ENCODE measurements at places on chromosomes 11 and 22.

GRCh38 chr11:3344327-3345174 is 34.4 kb downstream of the ZNF195 start:
- DNase-seq = no peak

DNA sequence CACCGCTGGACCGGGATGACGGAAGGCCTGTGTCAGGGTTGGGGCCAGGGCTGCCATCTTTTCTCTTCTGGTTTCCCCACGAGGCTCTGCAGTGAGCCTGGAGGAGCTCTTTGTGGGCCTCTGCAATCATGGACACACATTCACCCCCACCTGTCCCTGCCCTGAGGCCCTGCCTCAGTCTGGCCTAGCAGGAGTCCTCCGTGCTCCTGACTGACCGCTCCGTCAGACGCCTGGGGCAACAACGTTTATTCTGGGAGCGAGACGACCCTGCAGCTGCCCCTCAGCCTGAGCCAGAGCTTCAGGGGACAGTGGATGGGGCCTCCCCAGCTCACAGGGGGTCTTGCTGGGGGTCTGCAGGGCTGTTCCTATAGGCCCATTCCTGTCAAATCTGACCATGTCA is 8.2 kb upstream of the MYEOV start:
- no peak for DNase-seq

DNA sequence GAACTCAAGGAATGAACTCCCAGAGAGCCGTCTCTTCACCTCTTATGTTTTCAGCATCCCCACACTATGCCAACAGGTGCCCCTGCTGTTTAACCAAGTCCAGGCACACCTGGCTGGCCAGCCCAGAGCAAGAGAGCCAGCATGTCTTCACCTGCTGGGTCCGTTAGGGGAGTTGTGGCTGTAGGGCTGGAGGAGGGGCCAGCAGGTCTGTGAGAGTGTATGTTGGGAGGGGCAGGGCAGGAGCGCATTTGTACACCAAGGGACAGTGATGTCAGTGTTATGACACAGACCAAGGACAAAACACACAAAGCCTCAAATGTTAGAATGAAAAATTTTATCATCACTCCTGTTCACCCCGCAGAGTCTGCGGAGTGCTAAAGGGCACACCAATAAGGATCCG is 5.8 kb downstream of the PATZ1 start:
- no peak for DNase-seq

- DNase-seq = no peak
These were observed at the start of gene BATF2 for GRCh38 chr11:64996710-64997380. Gene BATF2 (minus strand): TSS chr11:64996971. CDS start chr11:64996914, 57 bp downstream.

GRCh38 chr22:43109921-43110443 is 568 bp upstream of the BIK start:
- no peak for DNase-seq

DNA sequence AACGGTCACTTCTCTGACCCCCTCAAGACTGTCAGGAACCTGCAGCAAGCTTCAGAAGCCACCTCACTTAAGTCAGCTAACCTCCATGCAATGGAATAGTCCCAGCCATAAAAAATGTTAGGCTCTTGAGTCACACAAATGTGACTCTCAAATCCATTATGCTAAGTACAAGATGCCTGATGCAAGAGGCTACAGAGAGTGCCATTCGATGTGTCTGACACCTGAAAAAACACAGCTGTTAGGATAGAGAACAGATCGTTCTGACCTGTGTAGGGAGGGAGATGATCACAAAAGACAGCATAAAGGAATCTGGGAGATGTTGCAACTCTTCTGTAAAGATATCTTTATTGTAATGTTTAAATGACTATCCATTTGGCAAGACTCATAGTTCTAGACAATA is 712.4 kb downstream of the TBC1D22A start:
- DNase-seq = no peak

- DNase-seq = no peak
These were observed 8.9 kb downstream of the RIBC2 start for GRCh38 chr22:45422237-45422983.

DNA sequence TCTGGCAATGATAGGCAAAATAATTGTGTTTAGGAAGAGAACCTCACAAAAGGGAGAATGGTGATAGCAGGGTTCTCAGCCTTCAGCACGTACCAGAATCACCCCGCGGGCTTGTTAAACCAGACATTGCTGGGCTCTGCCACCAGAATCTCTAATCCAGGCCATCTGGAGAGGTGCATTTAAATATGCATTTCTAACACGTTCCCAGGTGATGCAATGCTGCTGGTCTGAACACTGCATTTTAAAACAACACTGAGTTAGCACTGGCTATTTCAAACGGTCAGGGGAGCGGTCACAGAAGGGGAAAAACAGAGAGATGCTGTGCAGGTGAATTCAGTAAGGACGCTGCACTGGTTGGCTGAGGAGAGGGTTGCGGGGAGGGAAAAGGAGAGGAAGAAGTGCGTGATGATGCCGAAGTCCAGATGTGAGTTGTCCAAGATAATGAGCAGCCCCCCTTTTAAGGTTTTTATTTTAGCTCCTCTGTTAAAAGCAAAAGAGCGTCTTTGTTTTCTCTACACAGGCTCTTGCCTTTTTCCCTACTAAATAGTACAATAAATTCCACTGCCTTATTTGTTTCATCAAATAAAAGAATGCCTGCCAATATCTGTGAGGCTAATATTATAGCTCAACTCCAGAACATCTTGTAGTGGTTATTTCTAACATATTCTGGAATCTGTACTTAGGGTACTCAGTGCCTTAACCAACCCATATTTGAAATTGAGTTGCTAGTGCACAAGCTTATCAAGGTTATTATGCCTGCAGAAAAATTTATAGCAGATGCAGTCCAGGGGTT is 109.6 kb upstream of the POU2AF2 start:
- no peak for DNase-seq

- DNase-seq = no peak
These were observed 29.0 kb upstream of the KCNQ1OT1 start for GRCh38 chr11:2728663-2729332.

DNA sequence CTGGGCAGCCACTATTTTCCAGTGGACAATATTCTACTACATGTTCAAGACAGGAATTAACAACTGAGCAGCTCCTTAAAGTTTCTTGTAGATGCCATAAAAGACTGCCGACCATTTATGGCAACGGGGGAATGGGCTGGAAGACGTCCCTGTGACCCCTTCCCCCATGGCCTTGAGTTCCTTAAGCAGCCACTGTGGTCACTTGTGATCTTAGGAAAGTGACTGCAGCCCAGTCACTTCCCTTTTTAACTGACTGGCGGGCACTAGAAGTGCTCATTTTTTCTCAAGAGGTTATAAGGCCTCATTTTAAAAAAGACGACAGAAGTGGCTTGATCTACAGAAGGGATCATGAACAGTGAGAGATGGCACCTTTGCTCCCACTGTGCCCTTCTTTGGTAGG is 153.2 kb upstream of the NARS2 start:
- no peak for DNase-seq

DNA sequence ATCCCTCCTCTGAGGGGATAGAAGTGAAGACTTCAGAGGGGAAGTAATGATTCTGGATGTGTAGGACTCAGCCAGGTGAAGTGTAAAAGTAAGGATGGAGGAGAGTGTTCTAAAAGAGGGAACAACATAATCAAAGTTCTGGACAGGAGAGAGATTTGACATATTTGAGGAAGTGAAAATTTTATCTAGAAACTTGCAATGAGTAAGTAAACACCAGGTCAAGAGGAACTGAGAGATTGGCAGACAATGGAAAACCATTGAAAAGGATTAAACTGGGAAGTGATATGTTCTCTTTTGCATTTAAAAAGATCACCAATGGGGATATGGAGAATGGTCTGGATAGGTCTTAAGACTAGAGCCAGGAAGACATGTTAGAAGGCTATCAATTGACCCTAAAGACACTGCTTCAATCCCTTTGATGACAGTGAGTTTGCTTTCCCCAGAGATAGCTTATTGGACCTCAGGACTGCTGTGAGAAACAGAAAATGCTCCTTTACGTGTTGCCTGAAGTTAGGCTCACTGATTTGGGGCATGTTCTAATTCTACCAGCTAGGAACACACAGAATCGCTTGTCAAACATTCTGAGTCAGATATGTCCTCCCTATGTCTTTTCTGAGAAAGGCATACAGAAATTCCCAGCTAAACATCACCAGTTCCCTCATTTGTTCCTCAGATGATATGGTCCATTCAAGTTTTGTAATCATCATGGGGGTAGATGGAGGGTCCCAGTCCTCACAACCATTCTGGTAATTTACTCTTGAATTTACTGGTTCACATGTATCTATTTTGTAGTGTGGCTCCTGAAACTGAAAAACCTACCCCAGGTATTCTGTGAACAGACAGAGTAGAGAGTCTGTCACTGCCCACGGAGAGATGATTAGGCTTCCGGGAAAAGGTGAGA is 144.9 kb downstream of the MAML2 start:
- no peak for DNase-seq

- no peak for DNase-seq
These were observed 5.0 kb upstream of the DGKZ start for GRCh38 chr11:46342239-46342638.

DNA sequence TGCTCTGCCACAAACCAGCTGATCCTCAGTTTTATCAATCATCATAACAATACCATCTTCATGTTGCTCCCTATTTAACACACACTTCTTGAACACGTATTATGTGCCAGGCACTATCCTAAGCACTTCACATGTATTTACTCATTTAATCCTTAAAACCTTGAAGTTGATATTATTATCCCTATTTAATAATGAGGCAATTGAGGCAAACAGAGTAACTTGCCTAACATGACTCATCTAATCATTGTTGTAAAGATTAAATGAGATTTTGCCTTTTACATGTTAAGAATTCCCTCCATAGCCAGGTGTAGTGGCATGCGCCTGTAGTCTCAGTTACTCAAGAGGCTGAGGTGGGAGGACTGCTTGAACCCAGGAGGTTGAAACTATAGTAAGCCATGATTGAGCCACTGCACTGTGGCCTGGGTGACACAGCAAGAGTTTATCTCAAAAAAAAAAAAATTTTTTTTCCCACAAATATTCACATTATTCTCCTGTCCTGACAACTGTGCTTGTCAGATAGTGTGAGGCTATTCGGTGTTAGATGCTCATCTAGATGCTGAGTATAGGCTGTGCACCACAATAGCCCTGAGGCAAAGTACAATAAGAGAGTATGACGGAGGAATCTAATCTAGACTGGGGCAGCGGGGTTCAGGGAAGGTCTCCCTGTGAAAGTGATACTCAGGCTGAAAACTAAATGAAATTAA is 13.4 kb downstream of the CKAP5 start:
- DNase-seq = no peak

DNA sequence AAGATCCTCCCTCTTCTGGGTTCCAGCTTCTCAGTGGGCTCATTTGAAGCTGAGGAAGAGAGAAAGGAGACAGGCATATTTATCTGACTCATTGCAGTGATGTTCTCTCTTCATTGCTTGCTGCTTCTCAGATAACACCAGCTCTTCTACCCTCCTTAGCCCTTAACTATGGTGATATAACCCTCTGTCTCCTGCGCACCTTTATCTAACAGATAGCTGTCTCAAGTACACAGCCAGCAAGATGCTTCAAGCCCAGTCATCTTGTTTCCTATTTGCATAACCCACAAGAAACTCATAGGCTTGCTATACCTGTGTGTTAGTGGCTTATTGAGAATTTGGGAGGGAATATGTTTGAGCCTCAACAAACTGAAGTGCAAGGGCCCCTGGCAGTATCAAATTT is 12.6 kb downstream of the PRSS23 start:
- DNase-seq = no peak

- no peak for DNase-seq
These were observed 26.6 kb downstream of the PHLDB1 start for GRCh38 chr11:118633979-118634378.

- DNase-seq = no peak
These were observed 13.7 kb downstream of the MUC5AC start for GRCh38 chr11:1171223-1171984.

DNA sequence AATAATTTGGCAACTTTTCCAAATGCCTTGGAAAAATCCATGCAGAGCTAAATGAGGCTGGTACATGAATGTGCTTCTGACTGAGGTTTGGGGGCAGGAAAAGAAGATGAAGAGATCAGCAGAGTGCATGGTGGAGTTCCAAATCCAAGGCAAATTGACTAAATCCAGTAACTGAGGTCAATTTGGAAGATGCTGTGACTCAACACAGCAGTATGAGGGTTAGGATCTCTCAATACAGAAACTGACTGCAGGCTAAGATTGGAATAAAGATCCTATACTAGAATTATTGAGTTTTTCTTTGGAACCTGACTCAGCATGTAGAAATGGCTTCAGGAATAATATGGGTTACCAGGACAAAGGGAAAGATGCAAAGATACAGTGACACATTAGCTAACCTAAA is 99.3 kb upstream of the FAT3 start:
- no peak for DNase-seq

DNA sequence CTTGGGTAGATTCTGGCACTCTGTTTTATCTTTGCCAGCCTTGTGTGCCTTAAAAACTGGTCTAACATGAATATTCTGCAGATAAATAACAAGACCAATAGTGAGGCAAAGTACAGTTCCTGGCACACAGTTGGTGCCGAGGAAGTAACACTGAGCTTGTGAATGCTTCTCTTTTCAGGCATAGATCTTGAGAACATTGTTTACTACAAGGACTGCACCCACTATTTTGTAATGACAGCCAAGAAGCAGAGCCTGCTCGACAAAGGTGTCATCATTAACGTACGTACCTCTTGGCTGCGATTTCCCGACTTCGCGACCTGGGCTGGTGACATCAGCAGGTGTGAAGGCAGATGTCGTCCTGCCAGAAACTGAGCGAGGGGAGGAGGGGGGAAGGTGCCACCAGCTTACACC is 105.7 kb downstream of the MICAL2 start:
- no peak for DNase-seq

GRCh38 chr11:76635991-76636738 is 34.4 kb downstream of the LRRC32 start:
- DNase-seq = no peak

DNA sequence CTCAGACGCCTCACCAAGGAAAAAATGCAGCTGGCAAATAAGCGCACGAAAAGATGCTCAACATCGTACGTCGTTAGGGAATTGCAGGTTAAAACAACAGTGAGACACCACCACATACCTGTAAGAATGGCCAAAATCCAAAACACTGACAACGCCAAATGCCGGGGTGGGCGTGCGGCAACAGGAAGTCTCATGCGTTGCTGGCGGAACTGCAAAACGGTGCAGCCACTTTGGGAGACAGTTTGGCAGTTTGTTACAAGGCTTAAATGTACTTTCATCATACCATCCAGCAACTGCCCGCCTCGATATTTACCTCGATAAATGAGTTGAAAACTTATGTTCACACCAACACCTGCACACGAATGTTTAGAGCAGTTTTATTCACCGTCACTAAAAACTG is 7.5 kb upstream of the CTSD start:
- no peak for DNase-seq

GRCh38 chr11:69014084-69014851 is 1.2 kb upstream of the MRGPRF start:
- DNase-seq = no peak

- DNase-seq = no peak
These were observed 69.0 kb upstream of the SLC22A12 start for GRCh38 chr11:64522036-64522435.

DNA sequence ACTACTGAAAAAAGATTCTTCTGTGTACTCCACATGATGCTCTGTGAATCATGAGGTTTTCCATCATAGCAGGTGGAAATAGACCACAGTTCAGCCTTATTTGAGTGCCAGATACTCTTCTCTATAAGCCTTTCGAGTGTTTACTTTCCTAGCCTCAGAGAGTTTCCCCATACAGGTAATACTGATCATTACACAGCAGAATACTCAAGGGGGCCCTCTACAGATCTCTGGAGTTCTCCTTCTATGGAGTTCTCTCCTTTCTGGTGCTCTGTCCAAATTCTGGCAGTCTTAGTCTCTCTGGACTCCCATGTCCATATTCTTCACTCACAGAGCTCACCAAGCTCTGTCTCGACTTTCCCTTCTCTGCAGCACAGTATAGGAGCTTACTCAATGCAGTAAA is 175.7 kb upstream of the CARD18 start:
- DNase-seq = no peak

Measured in GM12891 (cell line).